ENCODE measurements at places on chromosomes 3 and 15.

- DNase-seq, result peak; percentile 59
Observed at GRCh38 chr3:42730294-42730693, 27.7 kb upstream of the HHATL start.

GRCh38 chr15:46938169-46938568 is 779.1 kb upstream of the SEMA6D start:
- DNase-seq, result no peak

DNA sequence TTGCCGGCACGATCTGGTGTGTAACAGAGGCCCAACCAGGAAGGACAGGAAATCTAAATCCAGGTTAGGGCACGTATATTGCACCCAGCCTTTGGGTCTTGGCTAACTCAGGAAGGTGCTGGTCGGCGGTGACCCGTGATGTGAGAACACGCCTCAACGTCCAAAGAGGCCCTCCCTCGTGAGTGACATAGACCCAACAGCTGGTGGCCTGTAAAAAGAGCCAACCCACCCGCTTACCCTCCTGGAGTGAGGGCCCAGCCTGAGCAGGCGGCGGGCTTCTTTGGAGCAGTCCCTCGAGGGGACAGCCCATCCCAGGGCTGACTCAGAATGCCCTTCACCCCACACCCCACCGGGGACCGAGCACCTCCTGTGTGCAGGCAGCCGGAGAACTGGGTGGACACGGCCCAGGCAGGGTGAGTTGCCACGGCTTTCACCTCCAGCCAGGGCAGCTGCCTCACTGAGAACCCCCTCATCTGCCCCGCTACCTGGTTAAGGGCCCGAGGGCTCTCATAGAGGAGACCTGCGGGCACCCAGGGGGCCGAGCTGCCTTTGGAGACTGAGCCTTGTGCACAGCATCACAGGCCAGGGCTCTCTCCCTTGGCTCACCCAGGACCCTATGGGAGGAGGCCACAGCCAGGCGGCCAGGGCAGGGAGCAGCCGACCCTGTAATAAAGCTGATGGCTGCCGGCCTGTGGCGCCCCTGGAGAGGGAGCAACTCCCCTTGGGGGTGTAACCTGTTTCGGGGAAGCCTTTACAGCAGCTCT is 41.8 kb downstream of the ZNF710 start:
- no peak for DNase-seq

GRCh38 chr3:77682162-77682561 is 642.3 kb downstream of the ROBO2 start:
- DNase-seq, result no peak

GRCh38 chr3:29853841-29854397 is 573.0 kb downstream of the RBMS3 start:
- DNase-seq, result no peak

GRCh38 chr15:68292967-68293366 is 15.4 kb downstream of the FEM1B start:
- DNase-seq, result no peak

GRCh38 chr3:56025326-56025725 is 442.9 kb downstream of the ERC2 start:
- no peak for DNase-seq
